ENCODE measurements at places on chromosomes 7 and 10.

- DNase-seq, result no peak
Measured at GRCh38 chr10:104424719-104425118, 71.1 kb downstream of the CFAP58 start.

GRCh38 chr10:49385939-49386922 lies 9.7 kb downstream of the DRGX start:
- DNase-seq, result no peak

- no peak for DNase-seq
Measured at GRCh38 chr7:140989068-140989467, 25.7 kb downstream of the MRPS33 start.

DNA sequence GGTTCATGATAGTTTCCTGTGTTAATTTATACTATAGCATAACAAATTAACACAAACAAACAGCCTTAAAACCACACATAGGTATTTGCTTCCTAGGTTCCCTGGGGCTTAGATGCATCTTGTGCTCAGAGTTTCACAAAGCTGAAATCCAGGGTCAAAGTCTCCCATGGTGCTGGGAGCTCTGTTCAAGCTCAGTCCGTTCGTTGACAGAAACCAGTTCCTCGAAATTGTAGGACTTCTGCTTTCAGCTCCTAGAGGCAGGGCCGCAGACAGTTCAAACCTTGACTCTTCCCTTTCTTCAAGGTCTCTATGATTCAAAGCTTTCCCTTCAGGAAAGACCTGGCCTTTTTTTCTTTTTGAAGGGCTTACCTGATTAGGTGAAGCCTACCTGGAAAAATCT lies 90.5 kb downstream of the VSTM2A start:
- peak; percentile 72 for DNase-seq

GRCh38 chr7:148847815-148848734 lies 36.0 kb downstream of the EZH2 start:
- DNase-seq, result no peak

DNA sequence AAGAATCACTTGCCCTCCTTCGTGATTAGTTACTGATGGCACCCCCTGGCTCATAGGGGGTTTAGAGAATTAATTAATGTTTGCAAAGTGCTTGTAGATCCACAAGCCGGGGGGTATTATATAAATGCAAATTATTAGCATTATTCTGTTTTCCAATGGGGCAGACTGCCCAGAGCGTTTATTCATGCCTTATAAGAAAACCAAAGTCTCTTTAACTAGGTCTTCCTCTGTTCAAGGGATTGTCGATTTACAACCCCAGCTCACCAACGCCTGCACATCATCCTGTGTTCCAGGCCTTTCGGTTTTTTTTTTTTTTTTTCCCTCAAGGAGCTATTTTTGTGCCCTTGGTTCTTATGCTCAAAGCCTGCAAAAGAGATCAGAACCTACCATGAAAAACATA lies 630.7 kb downstream of the PARD3 start:
- no peak for DNase-seq

- DNase-seq, result no peak
Measured at GRCh38 chr10:113345826-113346624, 206.8 kb upstream of the HABP2 start.

- DNase-seq, result no peak
Measured at GRCh38 chr10:30133198-30133597, 73.8 kb upstream of the JCAD start.

DNA sequence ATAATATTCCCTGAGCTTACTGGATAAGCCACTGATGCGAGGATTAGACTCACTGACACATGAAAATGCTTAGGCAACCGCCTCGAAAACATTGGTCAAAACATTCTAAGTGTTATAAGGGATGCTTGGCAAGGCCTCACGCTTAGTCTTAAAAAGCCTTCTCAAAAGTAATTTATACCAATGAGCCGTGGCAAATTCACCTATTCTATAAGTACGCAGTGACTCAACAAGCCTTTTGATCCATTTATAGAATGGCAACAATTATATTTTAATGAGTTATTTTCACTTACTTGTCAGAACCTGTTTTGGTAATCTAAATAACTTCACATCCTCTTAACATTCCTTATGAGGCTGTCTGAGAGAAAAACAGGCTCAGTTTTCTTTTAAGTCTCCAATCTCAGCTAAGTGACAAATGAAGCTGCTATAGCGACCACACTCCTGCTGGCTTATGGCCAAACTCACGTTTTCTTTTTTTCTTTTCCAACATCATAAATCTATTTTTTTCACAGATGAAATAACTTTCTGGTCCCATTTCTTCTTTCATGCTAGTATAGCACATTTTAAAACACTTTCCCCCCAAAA lies 121.2 kb upstream of the AFAP1L2 start:
- peak; percentile 69 for DNase-seq

- no peak for DNase-seq
Measured at GRCh38 chr10:70490142-70490541, 11.6 kb downstream of the PALD1 start.

DNA sequence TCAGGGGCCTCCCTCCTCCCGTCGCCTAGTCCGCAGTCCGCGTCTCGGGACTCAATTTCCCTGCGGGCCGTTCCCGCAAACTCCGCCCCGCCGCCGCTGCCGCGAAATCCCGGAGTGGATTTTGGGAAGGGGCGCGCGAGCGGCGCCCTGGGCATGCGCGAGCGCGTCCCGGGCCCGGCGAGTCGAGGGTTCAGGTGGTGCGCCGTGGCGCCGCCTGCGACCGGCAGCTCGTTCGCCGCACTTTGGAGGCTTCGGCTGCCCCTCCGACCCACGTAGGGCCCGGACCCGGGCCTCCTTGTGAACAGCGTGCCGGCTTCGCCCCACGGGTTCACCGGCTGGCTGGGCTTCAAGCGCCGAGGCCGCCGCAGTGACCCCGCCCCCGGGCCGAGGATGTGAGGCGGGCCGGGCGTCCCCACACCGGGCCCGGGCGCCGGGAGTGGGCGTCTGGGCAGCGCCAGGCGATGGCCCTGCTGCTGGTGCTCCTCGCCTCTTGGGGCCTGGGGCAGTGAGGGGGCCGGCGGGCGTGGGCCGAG lies at the start of gene PLEKHA8:
Gene PLEKHA8 (plus strand): TSS at position 197 of the 533 bp plus-strand sequence. CDS start 351 bp downstream, outside the sequence.
- DNase-seq, result peak; percentile 90

- DNase-seq, result no peak
Measured at GRCh38 chr10:75483188-75483587, 51.8 kb downstream of the LRMDA start.

- DNase-seq, result no peak
Measured at GRCh38 chr10:7846591-7846990, 28.3 kb downstream of the TAF3 start.

DNA sequence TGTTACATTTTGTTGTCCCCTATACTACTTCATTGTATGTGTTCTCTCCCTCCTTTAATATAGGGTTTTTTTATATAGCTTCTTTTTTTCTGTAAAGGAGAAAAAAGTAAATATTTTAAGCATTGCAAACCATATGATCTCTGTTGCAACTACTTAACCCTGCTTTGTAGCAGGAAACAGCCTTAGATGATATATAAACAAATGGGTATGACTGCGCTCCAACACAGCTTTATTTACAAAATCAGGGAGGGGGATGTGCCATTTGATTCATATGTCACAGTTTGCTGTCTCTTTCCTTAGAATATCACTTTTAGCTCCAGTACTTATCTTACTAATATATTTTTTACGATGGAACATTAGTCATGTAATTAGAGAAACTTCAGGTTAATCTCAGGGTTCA lies 155.2 kb upstream of the GNAI1 start:
- DNase-seq, result no peak

- no peak for DNase-seq
Measured at GRCh38 chr10:110724116-110724921, 80.2 kb downstream of the RBM20 start.

DNA sequence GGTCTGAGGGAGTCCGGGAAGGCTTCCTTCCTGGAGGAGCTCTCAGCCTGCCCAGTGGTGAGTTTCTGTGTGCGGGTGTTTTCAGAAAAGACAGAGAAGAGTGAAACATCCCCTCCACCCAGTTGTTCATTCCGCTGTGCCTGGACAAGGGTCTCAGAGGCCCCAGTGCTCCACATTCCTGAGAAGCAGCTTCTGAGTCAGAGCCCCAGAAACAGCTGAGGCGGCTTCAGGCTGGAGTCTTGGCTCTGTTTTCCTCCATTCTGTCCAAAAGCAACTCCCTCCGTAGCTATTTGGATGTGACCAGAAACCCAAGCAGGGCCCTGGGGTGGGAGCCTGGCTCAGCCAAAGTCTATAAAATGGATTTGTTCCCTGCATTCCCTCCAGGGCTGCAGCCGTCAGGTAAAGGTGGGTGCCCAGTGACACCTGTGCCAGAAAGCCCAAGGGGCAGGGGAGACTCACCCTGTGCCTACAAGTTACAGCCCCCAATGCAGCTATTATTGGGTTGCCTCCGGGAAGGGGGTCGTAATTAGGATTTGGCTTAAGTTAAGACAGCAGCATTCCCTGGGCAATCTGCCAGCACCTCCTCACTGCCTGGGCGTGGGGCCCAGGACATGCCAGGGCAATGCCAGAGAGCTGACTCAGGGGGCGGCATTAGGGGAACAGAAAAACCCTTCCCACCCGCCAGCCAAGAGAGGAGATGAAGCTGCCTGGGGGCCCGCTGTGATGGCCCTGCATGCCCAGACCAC lies 13.1 kb upstream of the CAMK2G start:
- DNase-seq, result peak; percentile 89

GRCh38 chr10:97149079-97149531 lies 36.7 kb downstream of the SLIT1 start:
- no peak for DNase-seq

DNA sequence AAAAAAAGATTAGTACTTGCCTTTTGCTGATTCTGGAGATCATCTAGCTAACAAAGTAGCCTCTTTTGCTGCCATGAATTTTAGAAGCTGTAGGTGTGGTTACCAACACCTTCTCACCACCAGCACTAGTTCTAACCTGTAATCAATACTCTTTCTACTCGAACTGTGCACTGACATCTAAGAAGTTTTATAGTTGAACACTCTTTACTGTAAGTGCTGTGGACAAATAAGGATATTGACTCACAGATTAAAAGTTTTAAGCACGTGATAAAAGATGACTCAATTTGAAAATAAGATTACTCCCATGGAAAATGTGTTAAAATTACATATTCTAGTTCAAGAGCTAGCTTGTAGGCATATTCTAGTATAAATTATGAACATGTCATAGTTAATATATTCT lies 89.9 kb downstream of the REEP3 start:
- DNase-seq, result peak; percentile 50

GRCh38 chr7:57256637-57257375 lies 124.6 kb upstream of the ZNF479 start:
- DNase-seq, result no peak

DNA sequence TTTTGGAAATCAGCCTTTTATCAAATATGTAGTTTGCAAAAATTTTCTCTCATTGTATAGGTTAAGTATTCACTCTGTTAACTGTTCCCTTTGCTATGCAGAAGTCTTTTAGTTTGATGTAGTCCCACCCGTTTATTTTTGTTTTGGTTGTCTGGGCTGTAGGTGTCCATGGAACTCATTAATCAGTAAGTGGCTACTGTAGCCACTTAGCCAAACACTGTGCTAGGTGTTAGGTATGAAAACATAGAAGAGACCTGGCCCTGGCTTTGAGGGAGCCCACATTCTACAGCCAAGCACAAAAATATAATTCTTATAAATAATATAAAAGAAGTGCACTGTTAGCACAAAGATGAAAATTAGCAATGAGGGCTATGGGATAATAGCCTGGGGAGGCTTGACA lies 133.5 kb downstream of the ETV1 start:
- no peak for DNase-seq

- DNase-seq, result no peak
Measured at GRCh38 chr7:23208316-23208715, 26.5 kb downstream of the NUP42 start.

GRCh38 chr10:72200883-72201282 lies 14.9 kb upstream of the ANAPC16 start:
- DNase-seq, result no peak

GRCh38 chr7:154987571-154987970 lies 15.4 kb downstream of the PAXIP1 start:
- no peak for DNase-seq

DNA sequence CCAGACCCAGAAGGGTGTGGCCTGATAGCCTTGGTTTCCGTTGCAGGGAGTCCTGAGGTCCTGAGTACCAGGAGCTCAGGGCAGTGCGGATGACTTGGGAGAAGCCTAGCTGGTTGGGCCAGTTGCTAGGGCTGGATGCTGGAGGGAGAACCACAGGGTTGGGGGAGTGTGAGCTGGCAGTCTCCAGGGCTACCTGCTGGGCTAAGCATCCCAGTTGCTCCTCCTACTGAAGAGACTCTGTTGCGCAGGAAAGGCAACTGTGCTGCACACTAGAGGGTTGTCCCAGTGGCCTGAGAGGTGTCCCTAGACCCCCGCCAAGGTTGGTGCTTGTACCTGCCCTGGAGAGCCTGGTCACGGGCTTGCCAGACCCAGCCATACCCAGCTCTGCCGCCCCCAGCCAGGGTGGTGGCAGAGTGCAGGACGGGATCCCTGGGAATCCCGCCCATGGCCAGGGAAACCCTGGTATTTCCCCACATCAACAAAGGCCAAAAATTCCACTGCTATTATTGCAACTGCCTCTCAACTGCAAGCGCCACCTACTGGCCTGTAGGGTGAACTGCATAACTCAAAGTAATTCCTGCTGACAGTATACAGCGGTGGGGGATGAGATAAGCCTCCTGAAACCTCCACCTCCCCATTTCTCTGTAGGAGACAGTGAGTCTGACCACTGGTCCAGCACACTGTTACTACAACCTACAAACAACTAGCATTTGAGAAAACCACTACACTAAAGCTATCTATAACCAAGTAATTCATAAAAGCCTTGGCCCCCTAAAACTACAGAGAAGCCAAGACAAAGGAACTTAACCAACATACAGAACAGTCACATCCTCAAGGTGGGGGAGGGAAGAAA lies 67.6 kb upstream of the DDC start:
- DNase-seq, result peak; percentile 44

- DNase-seq, result no peak
Measured at GRCh38 chr10:104138131-104138530, 16.2 kb downstream of the SFR1 start.

GRCh38 chr7:73626814-73627213 lies 2.5 kb upstream of the MLXIPL start:
- peak; percentile 35 for DNase-seq

- no peak for DNase-seq
Measured at GRCh38 chr10:14429043-14429700, 98.4 kb upstream of the FRMD4A start.

DNA sequence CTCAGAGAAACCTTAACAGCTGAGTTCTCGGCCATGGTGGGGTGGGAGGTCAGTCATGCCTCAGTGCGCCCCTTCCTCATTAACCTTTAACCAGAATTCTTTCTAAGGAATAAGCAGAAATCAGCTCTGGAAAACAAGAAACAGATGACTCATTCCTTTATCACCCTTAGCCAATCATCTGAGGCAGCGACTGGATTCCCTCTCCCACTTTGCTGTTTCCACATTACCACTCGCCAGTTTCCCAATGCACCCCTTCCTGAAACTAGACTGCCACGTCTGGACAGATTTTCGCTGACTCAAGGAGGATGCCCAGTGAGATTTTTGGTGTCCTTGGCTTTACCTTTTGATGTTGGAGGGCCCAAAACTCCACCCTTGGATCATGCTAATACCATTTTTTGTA lies 223.8 kb downstream of the PLXDC2 start:
- DNase-seq, result peak; percentile 79
